Regular cardiac myocyte (primary cell): ENCODE measurements at places on chromosomes 3 and 15. TPM values are rescaled to one million over a fixed set of nuclear protein-coding genes. Genes with fewer than 3 reads are reported as not detected.

TAGLN3 gene
- total RNA-seq = 0.85 and 8.6 TPM in 2 replicates

THRB gene
- total RNA-seq = 0.19 and 1.4 TPM in 2 replicates

CCR3 gene
- not detected in 2 replicates for total RNA-seq

PLSCR4 gene
- total RNA-seq = 21.9 and 86.8 TPM in 2 replicates

SLC12A1 gene
- total RNA-seq = under 0.01 TPM in 1 of 2 replicates, not detected in the other

LCTL gene
- 4.8 and 10.9 TPM in 2 replicates for total RNA-seq

MITF gene
- total RNA-seq = 5.8 and 8.5 TPM in 2 replicates

EIF4E3 gene
- total RNA-seq = 0.58 and 2.5 TPM in 2 replicates

DOCK3 gene
- 0.19 and 0.28 TPM in 2 replicates for total RNA-seq

PLA2G4D gene
- total RNA-seq = under 0.01 TPM in 1 of 2 replicates, not detected in the other

GOLGA8G gene
- total RNA-seq = not detected in 2 replicates

TMC3 gene
- 0.19 and 3.9 TPM in 2 replicates for total RNA-seq

CDV3 gene
- 182 and 192 TPM in 2 replicates for total RNA-seq

GOLGA6L24 gene
- not detected in 2 replicates for total RNA-seq

CCDC39 gene
- not detected in 2 replicates for total RNA-seq

LRRC34 gene
- 1.1 and 2.9 TPM in 2 replicates for total RNA-seq

TIMP4 gene
- total RNA-seq = 0.77 and 2.3 TPM in 2 replicates

POLQ gene
- total RNA-seq = 1.7 and 11.3 TPM in 2 replicates

GABRG3 gene
- not detected in 2 replicates for total RNA-seq

CCR8 gene
- not detected in 2 replicates for total RNA-seq

MUC20 gene
- 0.28 and 0.38 TPM in 2 replicates for total RNA-seq

ABI3BP gene
- total RNA-seq = 26.6 and 121 TPM in 2 replicates

IL1RAP gene
- 11.9 and 32.7 TPM in 2 replicates for total RNA-seq

CFAP91 gene
- 0.38 and 0.85 TPM in 2 replicates for total RNA-seq

TMCO5A gene
- total RNA-seq = not detected in 2 replicates

SAMMSON gene
- total RNA-seq = 0.28 TPM in 1 of 2 replicates, not detected in the other

ACSBG1 gene
- under 0.01 TPM in 1 of 2 replicates, not detected in the other for total RNA-seq

FGD5 gene
- 0.58 and 0.85 TPM in 2 replicates for total RNA-seq

STRIT1 gene
- not detected in 2 replicates for total RNA-seq

GOLGA6L4 gene
- total RNA-seq = 0.19 and 1.1 TPM in 2 replicates

SENP8 gene
- total RNA-seq = 2.0 and 2.3 TPM in 2 replicates

RAB8B gene
- 76.5 and 184 TPM in 2 replicates for total RNA-seq

EAF1 gene
- total RNA-seq = 30.9 and 38.6 TPM in 2 replicates

LINGO1 gene
- total RNA-seq = 0.19 and 0.28 TPM in 2 replicates

ST8SIA2 gene
- under 0.01 and 0.19 TPM in 2 replicates for total RNA-seq

ACKR4 gene
- 0.96 and 6.8 TPM in 2 replicates for total RNA-seq

ROBO1 gene
- 57.3 and 80.6 TPM in 2 replicates for total RNA-seq

CTXN2 gene
- not detected in 2 replicates for total RNA-seq

PFKFB4 gene
- total RNA-seq = 20.3 and 50.2 TPM in 2 replicates

GXYLT2 gene
- total RNA-seq = 13.6 and 54.7 TPM in 2 replicates

CD86 gene
- not detected in 2 replicates for total RNA-seq

RTP1 gene
- under 0.01 TPM in 1 of 2 replicates, not detected in the other for total RNA-seq

ROPN1 gene
- not detected in 2 replicates for total RNA-seq
